ENCODE measurements at places on chromosomes 2 and 18. TPM values are rescaled to one million over a fixed set of nuclear protein-coding genes. Genes with fewer than 3 reads are reported as not detected.

IL36G gene
- total RNA-seq, result not detected

IL1F10 gene
- total RNA-seq, result not detected

GRCh38 chr2:124763611-124764010 is 738.5 kb downstream of the CNTNAP5 start:
- no peak for DNase-seq

DNA sequence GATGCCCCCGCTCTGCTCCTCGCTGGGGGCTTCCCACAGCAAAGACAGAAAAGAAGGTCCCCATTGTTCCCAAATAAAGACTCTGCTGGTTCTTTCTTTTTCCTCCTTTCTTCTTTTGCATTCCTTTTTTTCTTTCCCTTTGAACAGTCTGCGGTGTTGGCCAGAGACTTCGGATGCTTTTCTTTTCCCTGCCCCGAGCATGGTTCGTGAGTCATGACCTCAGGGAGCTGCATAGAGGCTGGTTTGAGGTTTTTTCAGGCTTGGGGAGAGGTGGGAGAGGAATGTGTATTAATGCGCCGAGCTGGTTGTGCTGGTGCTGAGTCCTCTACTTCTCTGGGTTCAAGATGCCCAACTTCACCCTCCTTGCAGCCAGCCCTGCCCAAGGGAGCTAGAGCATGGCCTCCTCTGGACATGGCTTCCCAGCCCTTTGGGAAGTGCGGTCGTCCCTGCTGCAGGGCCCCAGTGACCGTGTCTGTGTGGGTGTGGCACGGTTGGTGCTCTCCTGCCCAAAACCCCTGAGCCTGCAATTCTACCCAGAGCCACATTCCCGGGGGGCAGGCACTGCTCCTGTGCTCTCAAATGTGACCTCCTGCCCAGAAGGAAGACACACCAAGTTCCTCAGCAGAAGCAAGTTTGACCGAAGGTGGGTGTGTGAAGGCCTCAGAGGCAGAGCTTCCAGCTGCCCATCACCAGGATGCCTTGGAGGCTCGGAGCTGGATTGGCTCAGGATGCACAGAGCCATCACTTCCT is 9.0 kb upstream of the ARHGEF4 start:
- no peak for DNase-seq

DNA sequence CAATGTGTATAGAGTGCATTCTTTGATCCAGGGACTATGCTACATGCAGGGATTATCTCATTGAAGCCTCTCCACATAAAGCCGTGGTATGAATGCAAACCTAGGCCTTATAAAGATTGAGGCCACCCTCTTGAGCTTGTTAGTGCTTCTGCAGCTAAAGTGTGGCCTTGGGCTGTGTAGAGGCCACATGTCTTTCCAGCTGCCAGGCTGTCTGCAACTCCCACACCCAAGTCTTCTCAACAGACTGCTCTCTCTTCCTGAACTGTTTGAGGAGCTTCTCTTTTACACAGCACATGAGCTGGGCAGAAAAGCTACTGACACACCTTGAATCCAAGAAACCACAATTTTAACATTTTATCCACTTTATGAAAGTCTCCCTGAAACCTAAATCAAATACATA is 119.2 kb upstream of the MEX3C start:
- DNase-seq, result no peak

Data from Caco-2 (cell line).